Cortex of kidney (tissue), 1 donor: ENCODE measurements at places on chromosomes 12 and 14.

DNA sequence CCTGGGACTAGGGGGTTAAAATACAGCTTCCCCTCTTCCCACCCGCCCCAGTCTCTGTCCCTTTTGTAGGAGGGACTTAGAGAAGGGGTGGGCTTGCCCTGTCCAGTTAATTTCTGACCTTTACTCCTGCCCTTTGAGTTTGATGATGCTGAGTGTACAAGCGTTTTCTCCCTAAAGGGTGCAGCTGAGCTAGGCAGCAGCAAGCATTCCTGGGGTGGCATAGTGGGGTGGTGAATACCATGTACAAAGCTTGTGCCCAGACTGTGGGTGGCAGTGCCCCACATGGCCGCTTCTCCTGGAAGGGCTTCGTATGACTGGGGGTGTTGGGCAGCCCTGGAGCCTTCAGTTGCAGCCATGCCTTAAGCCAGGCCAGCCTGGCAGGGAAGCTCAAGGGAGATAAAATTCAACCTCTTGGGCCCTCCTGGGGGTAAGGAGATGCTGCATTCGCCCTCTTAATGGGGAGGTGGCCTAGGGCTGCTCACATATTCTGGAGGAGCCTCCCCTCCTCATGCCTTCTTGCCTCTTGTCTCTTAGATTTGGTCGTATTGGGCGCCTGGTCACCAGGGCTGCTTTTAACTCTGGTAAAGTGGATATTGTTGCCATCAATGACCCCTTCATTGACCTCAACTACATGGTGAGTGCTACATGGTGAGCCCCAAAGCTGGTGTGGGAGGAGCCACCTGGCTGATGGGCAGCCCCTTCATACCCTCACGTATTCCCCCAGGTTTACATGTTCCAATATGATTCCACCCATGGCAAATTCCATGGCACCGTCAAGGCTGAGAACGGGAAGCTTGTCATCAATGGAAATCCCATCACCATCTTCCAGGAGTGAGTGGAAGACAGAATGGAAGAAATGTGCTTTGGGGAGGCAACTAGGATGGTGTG, 1.9 kb downstream of the GAPDH start:
- DNase-seq, result no peak

DNA sequence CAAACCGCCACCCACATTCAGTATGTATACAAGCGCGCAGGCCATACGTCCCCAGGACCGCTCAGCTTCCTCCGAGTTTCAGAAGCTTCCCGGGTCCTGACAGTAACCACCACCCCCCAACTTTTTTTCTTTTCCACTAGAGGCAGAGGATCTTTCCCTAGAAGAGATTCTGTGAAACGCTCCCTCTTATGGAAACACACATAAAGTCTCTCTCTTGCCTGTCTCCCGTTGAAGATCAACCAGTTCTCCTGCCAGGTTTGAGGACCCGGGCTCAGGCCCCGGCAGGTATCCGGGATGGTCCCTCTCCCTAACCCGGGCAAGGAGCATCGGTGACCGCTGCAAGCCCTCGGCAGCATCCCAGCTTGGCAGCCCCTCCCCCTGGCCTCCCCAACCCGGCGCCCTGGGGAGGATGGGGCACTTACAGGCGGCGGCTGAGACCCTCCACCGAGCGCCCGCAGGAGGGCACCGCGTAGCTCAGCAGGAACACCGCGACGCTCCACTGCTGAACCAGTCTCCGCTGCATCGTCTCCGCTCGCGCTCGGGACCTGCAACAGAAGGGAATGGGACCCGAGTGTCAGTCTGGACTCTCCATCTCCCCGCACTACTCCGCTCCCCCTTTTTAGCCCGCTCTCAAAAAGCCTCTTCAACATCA, 3.4 kb downstream of the PTHLH start:
- DNase-seq, result no peak

DNA sequence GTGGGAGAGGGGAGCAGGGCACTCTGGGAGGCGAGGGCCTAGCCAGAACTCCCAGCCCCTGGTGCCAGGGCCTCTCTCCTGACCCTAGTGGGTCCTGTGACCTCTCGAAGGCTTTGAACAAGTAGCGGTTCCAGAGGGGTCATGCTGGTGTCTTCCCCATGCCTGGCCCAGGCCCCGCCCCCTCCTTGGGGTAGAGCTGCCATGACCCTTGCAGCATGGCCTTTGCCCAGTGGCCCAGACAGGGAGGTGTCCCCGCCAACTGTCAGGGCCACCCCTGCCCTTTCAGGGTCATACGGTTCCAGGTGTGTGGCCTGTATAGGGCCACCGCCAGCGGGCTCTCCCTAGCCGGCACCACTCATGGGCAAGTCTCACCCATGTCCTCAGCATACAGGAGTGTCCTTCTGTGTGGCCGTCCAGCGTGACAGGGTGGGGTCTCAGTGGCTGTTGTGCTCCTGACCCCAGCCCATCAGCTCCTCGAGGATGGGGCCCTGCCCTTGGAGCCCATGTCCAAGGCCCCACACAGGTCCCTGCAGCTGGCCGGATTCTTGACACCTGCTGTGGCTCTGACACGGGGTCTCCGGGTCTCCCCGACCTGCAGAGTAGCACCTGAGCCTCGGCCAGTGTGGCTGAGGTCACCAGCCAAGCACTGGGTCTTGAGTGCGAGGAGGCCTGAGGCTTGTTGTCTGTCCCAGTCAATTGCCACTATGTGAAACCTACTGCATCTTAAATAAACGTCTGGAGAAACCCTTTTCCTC, 34.6 kb downstream of the PACS2 start:
- DNase-seq, result no peak

GRCh38 chr12:66304296-66304900, 2.1 kb downstream of the HELB start:
- DNase-seq, result no peak

DNA sequence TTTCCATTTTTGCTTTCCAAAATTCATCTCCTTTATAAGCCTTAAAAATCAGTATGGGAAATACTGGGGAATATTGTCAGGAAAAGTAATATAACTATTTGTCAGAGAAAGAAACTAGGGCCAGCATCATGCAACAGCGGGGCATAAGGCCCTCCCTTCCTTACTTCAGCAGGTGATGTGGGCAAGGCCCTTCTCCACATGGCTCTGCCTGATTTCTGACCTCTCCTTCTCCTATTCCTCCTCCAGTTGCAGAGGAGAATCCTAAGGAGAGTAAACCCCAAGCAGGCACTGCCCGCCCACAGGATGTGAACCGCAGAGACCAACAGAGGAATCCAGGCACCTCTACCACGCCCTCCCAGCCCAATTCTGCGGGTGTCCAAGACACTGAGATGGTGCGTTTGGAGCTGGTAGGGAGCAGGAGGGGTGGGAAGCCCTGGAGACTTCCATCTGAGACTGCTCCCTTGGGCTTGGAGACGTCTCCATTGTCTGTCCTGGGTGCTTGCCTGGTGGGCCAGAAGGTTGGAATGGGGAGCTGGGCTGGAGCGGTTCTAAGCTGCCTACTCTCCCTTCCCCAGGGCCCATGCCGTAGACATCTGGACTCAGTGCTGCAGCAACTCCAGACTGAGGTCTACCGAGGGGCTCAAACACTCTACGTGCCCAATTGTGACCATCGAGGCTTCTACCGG, 2.7 kb upstream of the SOAT2 start:
- no peak for DNase-seq

DNA sequence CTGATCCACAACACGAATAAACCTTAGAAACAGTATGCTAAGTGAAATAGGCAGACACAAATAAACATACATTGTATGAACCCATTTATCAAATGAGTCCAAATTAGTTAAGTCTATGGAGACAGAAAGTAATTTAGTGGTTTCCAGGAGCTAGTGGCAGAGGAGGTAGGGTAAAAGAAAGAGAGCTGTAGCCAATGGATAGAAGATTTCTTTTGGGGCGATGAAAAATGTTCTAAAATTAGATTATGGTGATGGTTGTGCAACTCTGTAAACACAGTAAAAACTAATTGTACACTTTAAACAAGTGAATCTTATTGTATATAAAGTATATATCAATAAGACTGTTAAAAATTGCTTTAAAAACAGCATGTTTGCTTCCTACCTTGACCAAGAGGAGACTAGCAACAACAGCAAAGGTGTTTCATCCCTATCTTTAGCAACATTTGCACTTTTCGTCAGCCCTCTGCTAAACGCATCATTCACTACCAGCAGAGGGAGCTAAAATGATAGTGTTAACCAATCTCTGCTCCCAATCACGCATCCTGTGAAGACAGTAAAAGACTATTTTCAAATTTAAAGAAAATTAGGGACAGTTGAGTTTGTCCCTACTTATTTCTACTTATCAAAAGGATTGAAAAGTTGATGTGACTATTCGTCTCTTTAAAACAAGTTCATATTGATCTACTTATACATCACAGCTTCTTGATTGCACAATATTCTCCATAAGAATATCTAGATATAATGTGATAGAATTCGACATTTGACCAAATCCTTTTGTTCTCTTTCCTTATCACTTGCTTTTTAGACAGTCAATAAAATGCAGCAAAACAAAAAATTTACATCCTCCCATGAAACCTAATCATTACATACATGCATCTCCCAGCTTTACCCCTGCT, 24.0 kb upstream of the LGR5 start:
- DNase-seq, result no peak

DNA sequence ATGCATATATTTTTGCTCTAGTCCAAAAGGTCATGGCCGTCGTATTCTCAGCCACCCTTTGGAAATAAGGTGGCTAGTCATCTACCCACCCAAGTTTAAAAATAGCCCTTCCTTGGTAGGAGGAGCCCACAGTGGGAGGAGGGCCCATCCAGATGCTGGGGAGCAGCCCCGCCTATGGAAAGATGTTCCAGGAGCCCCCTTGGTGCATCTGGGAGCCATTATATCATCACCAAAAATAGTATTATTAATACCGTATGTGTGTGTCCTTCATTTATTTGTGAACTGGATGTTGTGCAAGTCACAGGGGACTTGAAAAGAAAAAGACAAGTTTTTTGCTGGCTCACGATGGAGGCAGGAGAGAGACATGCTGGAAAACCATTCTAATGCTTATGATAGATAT, 34.0 kb downstream of the EMP1 start:
- DNase-seq, result no peak

DNA sequence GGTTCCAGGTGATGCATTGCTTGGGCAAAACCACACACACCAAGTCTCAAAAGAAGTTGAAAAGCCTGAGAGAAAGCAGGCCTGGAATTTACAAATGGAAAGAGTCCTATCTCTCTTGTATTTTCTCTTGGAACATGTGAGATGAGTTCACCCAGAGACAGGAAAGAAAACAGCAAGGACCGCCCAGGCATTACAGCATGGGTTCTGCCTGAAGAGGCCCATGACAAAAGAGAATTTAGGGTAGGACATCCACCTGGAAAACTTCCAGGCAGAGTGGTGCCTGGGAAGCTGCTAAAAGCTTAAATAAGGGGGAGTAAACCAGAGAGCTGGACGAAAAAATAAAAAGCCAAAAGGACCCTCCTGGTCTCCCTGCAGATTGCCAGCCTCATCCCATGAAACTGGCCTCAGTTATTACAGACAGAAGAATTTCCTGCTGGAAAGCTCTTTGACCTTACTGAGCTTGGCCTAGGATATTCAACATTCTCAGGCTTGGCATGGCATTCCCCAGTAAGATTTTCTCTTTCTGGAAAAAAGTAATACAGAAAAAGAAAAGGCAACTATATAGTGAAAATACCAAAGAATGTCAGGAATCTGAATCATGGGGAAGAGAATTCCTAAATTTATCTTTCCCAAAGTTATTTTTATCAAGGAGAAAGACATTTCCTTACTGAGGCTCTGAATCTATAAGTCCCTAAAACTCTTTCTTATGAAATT, 121.3 kb upstream of the NUDT4 start:
- DNase-seq, result no peak

- no peak for DNase-seq
Measured at GRCh38 chr14:68724914-68725313, 68.0 kb downstream of the ZFP36L1 start.

DNA sequence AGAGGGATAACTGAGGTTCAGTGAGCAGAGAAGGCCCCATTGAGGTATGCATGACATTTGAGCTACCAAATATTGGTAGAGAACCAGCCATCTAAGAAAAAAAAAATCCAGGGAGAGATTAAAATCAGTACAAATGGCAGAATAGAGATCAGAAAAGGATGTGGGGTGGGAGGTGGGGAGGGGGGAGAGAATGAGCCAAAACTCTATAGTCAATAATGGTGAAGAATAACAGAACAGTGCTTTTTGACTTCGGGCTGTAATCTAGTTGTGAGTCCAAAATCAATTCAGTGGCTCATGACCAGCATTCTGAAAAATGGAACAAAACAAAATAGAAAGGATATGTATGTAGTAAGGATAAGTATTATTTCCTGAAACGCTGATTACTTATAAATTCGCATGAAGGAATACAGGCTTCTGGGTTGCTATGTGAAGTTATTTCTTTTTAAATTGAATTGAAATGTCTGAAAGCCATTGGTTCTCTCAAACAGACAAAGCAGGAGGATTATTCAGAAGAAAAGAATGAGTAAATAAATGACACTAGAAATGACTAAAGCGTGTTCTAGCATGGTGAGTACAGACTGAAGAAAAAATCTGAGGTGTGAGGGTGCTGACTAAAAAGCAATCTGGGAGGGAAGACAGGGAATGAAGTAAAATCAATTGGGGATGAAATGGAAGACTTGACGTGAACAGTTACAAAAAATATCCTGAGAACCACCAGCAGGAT, 72.4 kb downstream of the ATP2B1 start:
- no peak for DNase-seq

DNA sequence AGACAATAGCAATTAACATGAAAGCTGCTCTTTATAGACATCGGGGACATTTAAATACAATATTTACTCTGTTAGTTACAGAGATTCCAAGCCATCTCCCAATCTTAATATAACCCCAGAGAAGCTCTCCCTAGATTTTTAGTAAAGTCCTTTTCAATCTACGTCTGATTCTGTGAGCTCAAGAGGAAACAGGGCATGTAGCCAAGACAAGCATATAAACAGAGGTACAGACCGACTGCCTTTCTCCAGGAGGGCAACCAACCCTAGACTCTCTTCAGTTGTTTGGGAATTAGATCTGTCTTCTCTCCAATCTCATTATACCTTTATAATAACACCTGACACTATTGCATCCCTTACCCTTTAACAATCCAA, 57.4 kb downstream of the TMTC1 start:
- no peak for DNase-seq

DNA sequence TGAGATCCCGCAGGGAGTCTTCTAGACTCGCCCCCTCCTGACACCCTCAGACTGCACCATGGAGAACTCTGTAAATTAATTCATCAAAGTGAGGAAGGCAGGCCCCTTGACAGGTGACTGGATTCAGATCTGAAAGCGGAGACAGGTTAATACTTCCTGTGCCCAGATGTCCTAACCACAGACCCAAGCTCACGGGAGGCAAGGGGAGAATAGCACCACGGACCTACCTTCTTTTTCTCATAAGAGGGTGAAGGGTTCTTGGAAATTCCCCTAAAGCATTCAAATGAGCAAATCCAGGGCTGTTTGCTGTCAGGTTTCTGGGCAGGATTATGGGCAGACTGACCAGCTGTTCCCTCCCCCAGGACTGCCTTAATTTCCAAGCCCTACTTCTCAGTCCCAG, 170.0 kb downstream of the ZFP36L1 start:
- DNase-seq, result no peak

- no peak for DNase-seq
Measured at GRCh38 chr12:93789767-93790166, 112.6 kb downstream of the CRADD start.

- DNase-seq, result no peak
Measured at GRCh38 chr12:57810450-57810849, 8.1 kb downstream of the AVIL start.
